Psoas muscle (tissue), 8 donors: ENCODE measurements at places on chromosomes 6 and 20. TPM values are rescaled to one million over a fixed set of nuclear protein-coding genes. Genes with fewer than 3 reads are reported as not detected.

DNA sequence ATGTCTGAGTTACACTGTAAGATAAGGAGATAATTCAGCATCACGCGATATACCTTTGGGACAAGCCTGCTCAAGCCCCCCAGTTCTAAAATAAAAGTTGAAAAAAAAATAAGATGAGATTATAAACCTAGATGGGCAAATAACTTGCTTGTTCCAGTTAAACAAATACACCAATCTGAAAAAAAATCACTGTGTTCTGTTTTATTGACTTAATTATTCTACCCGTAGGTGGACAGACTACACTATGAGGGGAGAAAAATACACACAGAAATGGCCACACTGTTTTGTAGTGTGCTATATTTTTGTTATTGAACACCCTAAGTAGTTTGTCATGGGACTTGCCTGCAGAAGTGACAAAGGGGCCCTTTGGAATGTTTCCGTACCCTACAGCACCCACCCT lies 70.9 kb downstream of the CRYBG1 start:
- H3K36me3 ChIP-seq, result no peaks in the 10 kb centered on the region
- H3K4me1 ChIP-seq, result no peaks in the 10 kb centered on the region
- H3K27me3 ChIP-seq, result no peaks in the 10 kb centered on the region
- no peak for DNase-seq
- H3K27ac ChIP-seq, result no peak overlapping the region
- H3K4me3 ChIP-seq, result no peak overlapping the region

- no peak for DNase-seq
- peaks cover 18% of the 10 kb centered on the region for H3K4me1 ChIP-seq
Measured at GRCh38 chr6:33424855-33425667, 5.2 kb downstream of the SYNGAP1 start.

DNA sequence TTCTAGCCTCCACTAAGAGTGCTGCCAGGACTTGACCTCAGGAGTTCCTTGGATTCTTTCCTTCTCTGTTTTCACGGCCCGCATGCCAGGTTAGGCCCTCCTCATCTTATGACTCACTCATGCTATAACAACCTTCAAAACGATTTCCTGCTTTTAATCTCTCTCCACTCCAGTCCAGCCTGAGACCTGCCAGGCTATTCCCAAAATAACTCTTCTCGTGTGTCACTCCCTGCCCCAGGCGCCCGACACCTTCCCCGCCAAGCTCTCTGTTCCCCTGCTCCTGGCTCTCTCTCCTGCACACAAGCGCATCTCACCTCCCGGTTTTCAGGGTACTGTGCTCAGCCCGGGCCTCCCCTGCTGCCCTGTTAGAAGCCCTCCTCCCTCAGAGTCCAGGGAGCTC lies 64.1 kb upstream of the RPS6KA2 start:
- peaks cover 31% of the 10 kb centered on the region for H3K4me1 ChIP-seq
- peak; percentile 86 for DNase-seq
- H3K4me3 ChIP-seq, result peak overlapping the region; percentile 63

The APCDD1L gene
- total RNA-seq, result 0.14 TPM

The PLAGL1 gene
- total RNA-seq, result 4.2 TPM

GRCh38 chr6:13461805-13462204 lies 25.6 kb downstream of the GFOD1 start:
- H3K4me1 ChIP-seq, result peaks cover 25% of the 10 kb centered on the region
- H3K4me3 ChIP-seq, result no peak overlapping the region
- no peak for DNase-seq
- no peaks in the 10 kb centered on the region for H3K27me3 ChIP-seq
- H3K36me3 ChIP-seq, result no peaks in the 10 kb centered on the region
- no peak overlapping the region for H3K27ac ChIP-seq

- no peak overlapping the region for H3K4me3 ChIP-seq
- peak; percentile 58 for DNase-seq
- no peaks in the 10 kb centered on the region for H3K27me3 ChIP-seq
Measured at GRCh38 chr6:166567107-166567506, 19.4 kb downstream of the RAMACL start.

The PRKN gene
- 12.9 TPM for total RNA-seq

DNA sequence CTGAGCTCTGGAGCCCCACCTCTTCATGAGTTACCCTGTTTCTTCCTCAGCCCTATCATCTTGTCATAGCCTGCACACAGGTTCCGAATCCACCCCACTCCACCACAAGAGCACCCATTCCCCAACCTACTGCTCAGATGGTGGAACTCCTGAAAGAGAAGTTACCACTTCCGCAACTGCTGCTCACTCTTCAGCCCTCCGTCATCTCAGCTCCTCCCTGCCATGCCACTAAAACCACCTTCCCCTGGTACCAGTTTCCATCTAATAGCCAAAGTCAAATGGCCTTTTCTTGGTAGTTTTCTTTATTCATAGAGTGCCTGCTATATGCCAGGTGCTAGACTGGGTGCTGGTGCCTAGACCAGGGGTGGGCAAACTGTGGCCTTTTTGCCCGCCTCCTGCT lies 3.9 kb downstream of the RAB22A start:
- peaks cover under 1% of the 10 kb centered on the region for H3K36me3 ChIP-seq
- DNase-seq, result no peak
- peaks cover 16% of the 10 kb centered on the region for H3K4me1 ChIP-seq
- no peak overlapping the region for H3K4me3 ChIP-seq

- H3K4me1 ChIP-seq, result no peaks in the 10 kb centered on the region
- H3K36me3 ChIP-seq, result no peaks in the 10 kb centered on the region
- H3K27me3 ChIP-seq, result no peaks in the 10 kb centered on the region
Measured at GRCh38 chr20:10076126-10077080, 41.6 kb downstream of the ANKEF1 start.

The IL17A gene
- total RNA-seq, result not detected

The MYBL2 gene
- total RNA-seq, result 0.17 TPM

DNA sequence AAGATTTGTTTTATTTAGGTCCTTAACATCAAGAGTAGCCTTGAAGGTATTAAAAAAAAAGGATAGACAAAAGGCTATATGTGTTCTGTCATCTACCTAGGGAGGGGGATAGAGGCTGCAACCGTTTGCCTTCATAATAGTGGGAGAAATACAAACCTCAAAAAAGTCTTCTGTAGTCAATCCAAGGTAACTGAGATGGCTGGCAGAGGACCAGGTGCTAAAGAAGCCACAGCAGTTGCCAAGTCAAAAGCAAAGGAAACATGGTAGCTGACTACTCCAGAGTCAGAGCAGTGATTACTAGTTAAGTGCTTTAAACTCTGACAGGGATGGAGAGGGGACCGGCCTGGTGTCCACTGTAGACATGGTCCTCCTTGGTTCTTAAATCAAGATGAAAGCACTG lies 249.4 kb downstream of the PTPRK start:
- H3K27me3 ChIP-seq, result no peaks in the 10 kb centered on the region
- H3K36me3 ChIP-seq, result no peaks in the 10 kb centered on the region
- H3K27ac ChIP-seq, result no peak overlapping the region
- DNase-seq, result no peak

- no peaks in the 10 kb centered on the region for H3K27me3 ChIP-seq
- no peak for DNase-seq
- peaks cover 23% of the 10 kb centered on the region for H3K4me1 ChIP-seq
- no peak overlapping the region for H3K4me3 ChIP-seq
- H3K27ac ChIP-seq, result no peak overlapping the region
Measured at GRCh38 chr6:154773610-154774089, 40.4 kb downstream of the SCAF8 start.

DNA sequence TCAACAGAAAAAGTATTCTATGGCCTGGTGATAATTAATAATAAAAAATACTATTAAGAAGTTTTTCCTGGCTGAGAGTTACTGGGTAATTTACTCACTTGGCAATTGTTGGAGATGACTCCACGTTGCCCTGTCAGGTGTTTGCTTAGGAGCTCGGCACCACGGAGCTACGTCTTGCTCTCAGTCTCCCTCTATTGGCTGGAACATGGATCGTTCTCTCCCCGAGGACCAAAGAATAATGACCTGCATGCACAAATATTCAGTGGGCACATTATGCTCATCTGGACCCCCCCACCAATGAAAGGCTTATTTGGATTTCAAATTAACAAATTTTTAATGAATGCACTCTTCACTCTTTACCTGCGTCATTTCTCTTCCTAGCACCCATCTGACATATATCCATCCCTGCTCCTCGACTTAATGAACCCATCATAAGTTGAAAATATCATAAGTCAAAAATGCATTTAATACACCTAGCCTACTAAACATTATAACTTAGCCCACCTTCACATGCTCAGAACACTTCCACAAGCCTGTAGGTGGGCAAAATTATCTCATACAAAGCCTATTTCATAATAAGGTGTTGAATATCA lies 71.0 kb upstream of the CD83 start:
- no peaks in the 10 kb centered on the region for H3K27me3 ChIP-seq
- H3K36me3 ChIP-seq, result no peaks in the 10 kb centered on the region
- no peak overlapping the region for H3K27ac ChIP-seq
- DNase-seq, result no peak
- H3K4me3 ChIP-seq, result no peak overlapping the region

DNA sequence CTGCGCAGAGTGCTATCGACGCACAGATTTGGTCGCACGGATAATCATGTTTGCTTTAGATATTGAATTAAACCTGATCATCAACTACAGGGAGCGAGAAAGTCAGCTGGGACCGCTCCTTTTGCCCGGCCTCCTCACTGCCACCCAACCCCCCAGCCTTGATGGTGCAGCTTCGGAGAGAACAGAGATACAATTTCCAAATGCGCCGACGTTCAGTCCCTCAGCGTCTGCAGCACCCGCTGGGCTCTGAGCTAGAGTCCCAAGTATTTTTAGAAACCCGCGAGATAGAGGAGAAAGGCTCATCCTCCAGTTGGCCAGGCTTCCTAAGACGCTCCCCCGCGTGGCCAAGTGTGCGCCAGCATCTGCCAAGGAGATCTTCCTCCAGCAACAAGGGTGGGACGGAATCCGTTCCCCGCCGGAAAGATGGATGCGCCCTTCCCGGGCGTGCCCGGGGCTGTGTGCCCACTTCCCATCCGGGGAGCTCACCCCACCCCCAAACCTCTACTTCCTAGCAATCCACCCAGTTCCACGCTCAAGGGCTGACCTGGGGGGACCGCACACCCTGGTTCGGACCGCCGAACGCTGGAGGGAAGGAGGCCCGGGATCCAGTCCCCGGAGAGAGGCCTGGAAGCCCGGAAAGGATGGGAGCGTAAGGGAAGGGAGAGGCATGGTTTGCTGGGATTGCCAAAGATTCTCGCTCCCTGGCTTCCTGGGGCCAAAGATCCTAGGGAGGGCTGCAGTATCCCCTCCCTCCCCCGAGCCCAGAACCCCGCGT lies 4.1 kb downstream of the NKX2-2 start:
- H3K4me1 ChIP-seq, result peaks cover 44% of the 10 kb centered on the region
- DNase-seq, result no peak

DNA sequence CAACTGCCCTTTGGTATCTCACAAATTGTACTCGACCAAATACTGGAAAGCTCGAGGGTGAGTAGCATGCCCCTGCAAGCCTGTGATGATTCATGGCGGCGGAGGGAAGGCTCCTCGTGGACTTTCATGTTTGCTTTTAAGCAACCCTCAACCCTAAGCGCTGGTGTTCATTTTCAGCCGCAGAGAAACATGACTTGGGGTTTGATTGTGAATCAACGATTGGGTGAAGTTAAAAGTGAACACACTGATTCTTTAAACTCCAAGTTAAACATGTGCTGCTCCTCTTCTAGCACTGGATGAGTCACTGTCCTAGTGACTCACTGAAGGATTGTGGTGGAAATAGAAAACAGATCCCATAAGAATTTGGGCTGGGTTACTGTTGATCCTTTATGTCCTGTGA lies 8.3 kb downstream of the CD109 start:
- H3K36me3 ChIP-seq, result no peaks in the 10 kb centered on the region
- no peaks in the 10 kb centered on the region for H3K4me1 ChIP-seq
- no peaks in the 10 kb centered on the region for H3K27me3 ChIP-seq
- no peak overlapping the region for H3K27ac ChIP-seq
- peak; percentile 23 for DNase-seq

DNA sequence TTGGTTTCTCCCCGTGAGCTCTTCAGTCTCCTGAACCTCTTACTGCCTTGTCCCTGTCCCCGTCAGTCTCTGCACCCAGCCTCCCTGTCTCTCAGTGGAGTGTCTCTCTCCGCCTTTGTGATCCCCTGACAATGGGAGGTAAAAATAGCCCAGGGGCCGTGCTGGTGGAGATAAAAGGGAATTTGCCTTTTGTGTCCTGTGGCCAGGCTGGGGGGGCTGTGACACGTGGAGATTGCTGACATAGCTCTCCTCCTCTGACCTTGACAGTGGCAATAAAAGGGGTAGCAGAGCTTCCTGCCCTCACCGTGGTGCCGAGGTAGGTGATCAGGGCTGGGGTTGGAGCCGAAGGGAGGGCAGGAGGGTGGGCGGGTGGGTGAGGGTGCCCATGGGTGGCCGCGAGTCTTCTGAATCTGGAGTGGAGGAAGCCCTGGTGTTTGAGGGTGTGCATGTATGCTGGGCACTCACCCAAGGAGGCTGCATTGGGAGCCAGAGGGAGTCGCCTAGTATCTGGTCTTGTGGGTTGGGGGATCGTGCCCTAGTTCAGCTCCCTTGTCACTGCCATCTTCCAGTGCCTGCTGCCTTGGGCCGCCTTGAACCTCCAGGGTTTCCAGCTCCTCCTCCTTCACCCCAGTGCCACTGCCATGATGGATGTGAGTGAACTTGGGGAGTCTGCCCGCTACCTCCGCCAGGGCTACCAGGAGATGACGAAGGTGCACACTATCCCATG lies 21.9 kb downstream of the MYH7B start:
- peak overlapping the region; percentile 71 for H3K27ac ChIP-seq
- H3K27me3 ChIP-seq, result no peaks in the 10 kb centered on the region
- DNase-seq, result no peak
- peaks cover 16% of the 10 kb centered on the region for H3K4me1 ChIP-seq
- H3K4me3 ChIP-seq, result peak overlapping the region; percentile 11

DNA sequence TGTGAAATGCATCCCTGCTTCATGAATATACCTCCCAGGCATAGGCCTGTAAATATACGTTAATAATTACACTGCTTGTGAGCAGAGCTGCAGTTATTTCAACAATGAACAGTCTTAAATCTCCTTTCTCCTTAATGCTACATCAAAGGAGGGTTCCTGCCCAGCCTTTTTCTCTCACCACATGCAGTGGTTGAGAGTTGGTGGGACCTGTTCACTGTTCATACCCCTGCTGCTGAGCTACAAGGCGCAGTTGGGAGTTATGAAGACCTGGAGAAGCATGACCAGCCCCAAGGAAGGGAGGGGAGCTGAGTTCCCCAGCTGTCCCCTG lies 111.9 kb upstream of the FOXQ1 start:
- DNase-seq, result no peak
- H3K4me1 ChIP-seq, result no peaks in the 10 kb centered on the region
- no peaks in the 10 kb centered on the region for H3K36me3 ChIP-seq
- H3K4me3 ChIP-seq, result no peak overlapping the region
- H3K27me3 ChIP-seq, result peaks cover 2% of the 10 kb centered on the region
- H3K27ac ChIP-seq, result no peak overlapping the region

The RAET1E gene
- 4.6 TPM for total RNA-seq

GRCh38 chr6:136782021-136782770 lies 10.1 kb downstream of the MAP3K5 start:
- no peak for DNase-seq
- H3K36me3 ChIP-seq, result no peaks in the 10 kb centered on the region
- peaks cover 4% of the 10 kb centered on the region for H3K4me1 ChIP-seq
- no peaks in the 10 kb centered on the region for H3K27me3 ChIP-seq
- H3K27ac ChIP-seq, result no peak overlapping the region
- H3K4me3 ChIP-seq, result no peak overlapping the region

The C6orf89 gene
- total RNA-seq, result 49.6 TPM

- no peaks in the 10 kb centered on the region for H3K36me3 ChIP-seq
- no peak overlapping the region for H3K4me3 ChIP-seq
- H3K4me1 ChIP-seq, result no peaks in the 10 kb centered on the region
- H3K27ac ChIP-seq, result no peak overlapping the region
Measured at GRCh38 chr6:148869585-148869984, 122.8 kb downstream of the UST start.
